Suppressor macrophage treated with lipopolysaccharide for 4 hours (primary cell): ENCODE measurements at places on chromosomes 5 and 9.

DNA sequence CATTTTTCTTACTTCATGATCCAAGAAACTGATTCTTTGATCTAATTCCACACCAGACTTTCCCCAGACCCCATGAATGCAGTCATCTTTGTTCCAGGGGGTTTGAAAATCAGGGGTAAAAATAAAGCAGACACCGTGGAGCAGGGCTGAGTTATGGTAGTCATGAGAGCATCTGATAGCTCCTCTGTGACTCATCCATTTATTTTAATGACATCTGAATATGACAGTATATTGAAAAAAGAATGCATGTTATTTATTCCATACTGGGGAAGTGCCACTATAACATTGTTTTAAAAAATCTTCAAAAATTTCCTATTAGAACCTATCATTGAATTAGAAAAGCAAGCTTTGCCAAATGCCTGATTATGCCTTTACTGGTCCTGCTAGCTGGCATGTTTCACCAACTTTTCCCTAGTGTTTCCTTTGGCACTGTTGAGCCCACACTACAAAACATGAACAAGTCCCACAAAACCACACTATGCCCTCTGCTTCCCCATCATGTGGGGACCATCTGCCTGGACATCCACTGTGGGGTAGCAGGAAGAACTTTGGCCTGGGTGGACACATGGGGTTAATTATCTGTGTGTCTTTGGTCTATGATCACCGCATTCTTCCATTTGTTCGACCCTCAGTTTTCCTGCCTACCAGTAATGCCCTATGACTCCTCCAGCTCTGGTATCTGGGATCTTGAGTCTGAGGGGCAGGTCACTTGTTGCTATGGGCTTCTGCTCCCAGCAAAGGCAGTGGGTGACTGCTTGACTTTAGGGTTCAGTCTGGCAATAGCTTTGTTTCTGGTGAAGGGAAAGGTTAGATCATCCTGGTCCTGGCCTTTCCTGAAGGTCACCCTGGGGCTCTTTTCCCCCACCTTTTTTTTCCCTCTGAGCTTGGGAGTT is 82.7 kb upstream of the PANK3 start:
- no peak for DNase-seq

GRCh38 chr9:108698231-108698630 is 157.6 kb downstream of the ACTL7B start:
- no peak for DNase-seq

- DNase-seq, result no peak
Measured at GRCh38 chr5:132002757-132003156, 8.7 kb downstream of the ACSL6 start.

DNA sequence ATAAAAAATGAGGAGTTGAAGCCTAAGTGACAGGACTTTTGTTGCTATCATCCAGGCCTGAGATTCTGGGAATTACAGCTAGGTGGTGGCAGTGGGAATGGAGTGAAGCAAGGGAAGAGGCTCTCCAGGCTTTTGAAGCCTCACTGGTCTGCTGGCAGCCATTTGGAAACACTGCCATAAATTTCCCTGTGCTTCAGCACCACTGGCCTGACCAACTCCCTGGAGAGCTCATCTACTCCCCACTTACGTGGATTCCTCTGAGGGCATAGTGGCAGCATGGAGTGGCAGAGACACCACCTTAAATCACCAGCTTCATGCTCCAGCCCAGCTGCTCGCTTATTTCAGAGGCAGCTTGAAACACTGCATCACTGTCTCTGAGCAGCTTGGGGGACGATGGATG is 518.2 kb downstream of the TLR4 start:
- no peak for DNase-seq

GRCh38 chr5:17333755-17334154 is 116.3 kb downstream of the BASP1 start:
- no peak for DNase-seq

DNA sequence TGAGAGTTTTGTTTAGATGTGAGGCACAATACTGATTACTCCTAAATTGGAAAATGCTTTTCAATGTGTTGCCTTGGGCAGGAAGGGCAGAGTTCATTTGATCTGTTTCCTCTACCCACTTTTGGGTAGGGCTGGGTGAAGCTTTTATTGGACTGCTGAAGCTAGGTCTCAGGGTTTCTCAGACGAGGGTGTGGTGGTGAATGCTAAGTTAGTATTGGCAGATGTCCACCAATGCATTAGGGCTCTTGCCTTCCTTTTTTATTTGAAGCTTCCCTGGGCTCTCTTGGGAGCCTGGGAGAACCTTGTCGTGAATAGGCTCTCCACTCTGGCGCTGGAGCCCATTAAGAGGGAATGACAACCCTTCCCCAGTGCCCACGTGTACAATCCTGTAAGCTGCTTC is 23.1 kb downstream of the SPTAN1 start:
- no peak for DNase-seq

- DNase-seq, result no peak
Measured at GRCh38 chr5:157267761-157268480, 2.0 kb downstream of the CYFIP2 start.

DNA sequence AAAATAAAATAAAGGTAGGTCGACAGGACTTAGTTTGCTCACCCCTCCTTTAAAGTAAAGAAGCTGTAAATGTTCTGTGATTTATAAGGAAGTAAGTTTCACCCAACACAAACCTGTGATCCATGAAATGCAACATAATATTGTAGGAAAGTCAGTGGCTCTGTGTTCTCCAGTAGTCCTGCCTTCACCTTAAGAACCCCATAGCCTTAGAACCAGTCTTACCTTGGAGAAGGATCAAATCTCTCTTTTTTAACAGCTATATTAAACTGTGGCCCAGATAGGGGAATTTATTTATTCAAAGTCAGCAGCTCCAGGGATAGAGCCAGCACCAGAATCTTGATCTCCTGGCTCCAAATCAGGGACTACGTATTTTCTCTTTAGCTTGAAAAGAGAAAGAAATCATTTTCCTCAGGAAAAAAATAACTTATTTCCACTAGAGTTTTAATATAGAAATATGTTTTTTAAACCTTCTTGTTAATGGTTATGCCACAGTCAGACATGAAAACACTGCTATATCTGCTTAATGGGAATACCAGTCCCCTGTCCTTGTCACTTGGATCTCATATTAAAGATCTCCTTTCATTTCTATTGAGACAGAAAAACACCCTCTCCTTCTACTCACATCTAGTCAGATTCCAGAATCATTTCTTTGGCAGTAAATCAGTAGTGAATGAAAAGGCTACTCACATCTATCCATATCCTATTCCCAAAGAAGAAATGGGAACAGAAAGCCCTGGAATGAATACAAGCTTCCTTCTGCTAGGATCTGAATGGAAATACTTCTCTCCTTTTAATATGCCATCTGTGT is 269.2 kb upstream of the TNC start:
- DNase-seq, result no peak

- DNase-seq, result no peak
Measured at GRCh38 chr5:132010645-132010988, 841 bp downstream of the ACSL6 start.
